ENCODE measurements at places on chromosomes 1 and 21. TPM values are rescaled to one million over a fixed set of nuclear protein-coding genes. Genes with fewer than 3 reads are reported as not detected.

The RGS5 gene
- total RNA-seq, result 29.2 TPM

The TAF1A gene
- total RNA-seq, result 1.6 TPM

- no peak for DNase-seq
Measured at GRCh38 chr1:64875101-64875500, 91.2 kb downstream of the JAK1 start.

DNA sequence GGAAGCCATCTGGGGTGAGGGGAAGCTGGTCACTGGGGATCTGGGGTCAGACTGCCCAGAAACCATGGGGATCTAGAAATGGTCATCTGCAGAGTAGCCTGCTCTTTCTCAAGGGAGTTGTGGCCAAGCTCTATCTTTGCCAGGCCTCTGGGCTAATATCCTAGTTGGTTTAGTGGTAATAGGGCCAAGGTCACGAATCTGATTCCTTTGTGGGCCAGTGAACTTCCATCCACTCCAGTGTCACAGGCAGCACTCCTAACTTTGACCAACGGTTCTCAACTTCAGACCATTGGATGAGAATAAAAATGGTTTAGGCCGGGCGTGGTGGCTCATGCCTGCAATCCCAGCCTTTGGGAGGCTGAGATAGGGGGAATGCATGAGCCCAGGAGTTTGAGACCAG lies 28.1 kb upstream of the PPP2R5A start:
- no peak for DNase-seq

- DNase-seq, result no peak
Measured at GRCh38 chr1:170730438-170730837, 66.5 kb downstream of the PRRX1 start.

GRCh38 chr1:226766565-226766964 lies 27.5 kb upstream of the ITPKB start:
- no peak for DNase-seq

- no peak for DNase-seq
Measured at GRCh38 chr1:18069903-18070302, 37.7 kb upstream of the IGSF21 start.

DNA sequence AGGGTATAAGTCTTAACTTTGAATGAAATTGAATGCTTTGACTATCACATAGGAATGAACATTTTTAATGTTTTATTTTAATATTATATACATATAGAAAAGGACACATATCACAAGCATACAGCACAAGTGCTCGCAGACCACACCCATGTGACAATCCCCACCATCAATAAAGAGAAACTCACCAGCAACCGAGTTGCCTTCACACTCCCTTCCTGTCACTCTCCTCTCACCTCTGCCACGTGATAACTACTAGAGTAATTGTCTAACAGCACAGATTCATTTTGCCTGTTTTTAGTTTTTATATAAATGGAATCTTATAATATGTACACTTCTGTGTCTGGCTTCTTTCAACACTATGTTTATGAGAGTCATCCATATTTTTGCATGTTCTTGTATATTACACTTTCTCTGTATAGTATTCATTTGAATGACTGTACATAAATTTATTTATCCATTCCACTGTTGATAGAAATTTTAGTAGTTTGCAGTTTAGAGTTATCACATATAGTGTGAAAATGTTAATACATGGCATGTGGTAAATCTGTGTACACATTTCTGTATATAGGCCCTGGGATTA lies 304.9 kb upstream of the DUSP10 start:
- no peak for DNase-seq

Measured in Peyer's patch (tissue), 4 donors.